ENCODE measurements at places on chromosomes 7 and 10.

- no peak for DNase-seq
Observed at GRCh38 chr7:154789404-154789803, 213.5 kb downstream of the PAXIP1 start.

- DNase-seq: no peak
Observed at GRCh38 chr7:11176985-11177555, 203.4 kb downstream of the PHF14 start.

GRCh38 chr10:77291596-77292505 is 345.8 kb downstream of the KCNMA1 start:
- no peak for DNase-seq

- DNase-seq: no peak
Observed at GRCh38 chr10:21427804-21428481, 97.5 kb downstream of the SKIDA1 start.

- no peak for DNase-seq
Observed at GRCh38 chr7:55426676-55427075, 61.5 kb downstream of the LANCL2 start.

- DNase-seq: no peak
Observed at GRCh38 chr7:136386876-136387275, 409.7 kb upstream of the MTPN start.

- no peak for DNase-seq
Observed at GRCh38 chr7:16710651-16711050, 42.9 kb upstream of the TSPAN13 start.

DNA sequence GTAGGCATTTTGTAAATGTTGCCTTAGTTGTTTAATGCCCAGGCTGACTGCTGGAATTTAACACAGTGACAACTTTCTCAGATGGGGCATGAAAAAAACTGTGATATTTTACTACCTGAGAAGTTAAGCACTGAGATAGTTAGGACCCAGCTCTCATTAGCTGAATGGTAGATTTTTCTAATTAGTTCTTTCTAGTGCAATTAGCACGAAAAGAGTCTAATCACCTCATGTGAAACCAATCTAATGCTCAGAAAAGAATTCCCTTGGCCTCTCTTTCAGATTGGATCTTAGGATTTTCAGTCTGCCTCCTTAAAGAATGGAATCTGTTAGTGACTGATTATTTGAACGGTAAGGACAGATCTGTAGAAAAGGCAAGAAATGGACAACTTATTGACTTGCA is 743.2 kb downstream of the AUTS2 start:
- no peak for DNase-seq

All from NCI-H1092 (cell line).